ENCODE measurements at places on chromosomes 5 and 9.

- DNase-seq, result no peak
These were observed 87.6 kb downstream of the UGCG start for GRCh38 chr9:111984086-111984802.

GRCh38 chr5:98839469-98840383, 66.3 kb downstream of the RGMB start:
- peak; percentile 6 for DNase-seq

- DNase-seq, result no peak
These were observed 3.8 kb downstream of the P4HA2 start for GRCh38 chr5:132223861-132224260.

DNA sequence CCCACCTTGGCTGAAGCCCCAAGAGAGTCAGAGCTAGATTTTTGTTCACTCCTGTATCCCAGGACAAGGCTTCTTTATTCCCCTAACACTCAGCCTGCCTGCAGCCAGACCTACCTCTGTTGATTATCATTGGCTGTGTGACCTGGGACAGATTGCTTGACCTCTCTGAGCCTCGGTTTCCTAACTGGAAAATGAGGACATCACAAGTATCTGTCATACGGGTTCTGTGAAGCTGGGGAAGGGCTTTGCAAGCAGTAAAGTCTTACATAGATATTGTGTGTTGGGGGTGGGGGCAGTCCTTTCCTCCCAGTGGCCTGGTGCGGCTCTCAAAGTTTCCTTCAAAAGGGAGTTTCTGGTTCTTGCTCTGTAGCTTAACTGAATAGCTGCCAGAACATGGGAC, 2.5 kb upstream of the NEK6 start:
- no peak for DNase-seq

- DNase-seq, result no peak
These were observed 100.7 kb downstream of the RAB3C start for GRCh38 chr5:58683567-58683966.

DNA sequence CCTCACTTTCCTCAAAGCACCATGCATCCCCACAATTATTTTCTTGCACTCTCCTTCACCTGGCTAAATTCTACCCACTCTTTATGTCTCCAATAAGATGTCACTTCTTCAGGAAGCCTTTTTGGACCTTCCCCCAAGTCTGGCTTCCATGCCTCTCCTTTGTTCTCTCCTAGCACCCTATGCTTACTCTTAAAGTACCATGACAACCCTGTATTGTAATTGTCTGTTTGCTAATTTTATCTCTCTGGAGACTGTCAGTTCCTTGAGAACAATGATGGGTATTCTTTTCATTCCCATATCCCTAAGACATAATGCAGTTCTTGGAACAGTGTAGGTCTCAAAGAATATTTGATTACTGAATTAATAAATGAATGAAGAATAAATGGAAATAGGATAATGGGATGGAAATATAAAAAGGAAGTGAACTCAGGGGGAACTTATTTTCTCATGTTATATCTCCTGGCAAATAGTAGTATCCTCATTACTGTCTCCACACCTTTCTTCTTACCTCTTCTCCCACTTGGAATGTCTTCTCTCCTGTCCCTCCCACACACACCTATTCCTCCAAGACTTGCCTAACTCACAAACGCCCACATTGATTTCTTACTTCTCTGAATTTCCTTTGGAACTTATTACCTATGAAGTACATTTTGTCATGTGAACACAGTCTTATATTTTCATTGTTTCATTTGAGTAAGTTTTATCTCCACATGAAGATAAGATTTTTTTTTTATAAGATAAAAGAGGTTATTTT, 499.1 kb downstream of the NFIB start:
- DNase-seq, result no peak

DNA sequence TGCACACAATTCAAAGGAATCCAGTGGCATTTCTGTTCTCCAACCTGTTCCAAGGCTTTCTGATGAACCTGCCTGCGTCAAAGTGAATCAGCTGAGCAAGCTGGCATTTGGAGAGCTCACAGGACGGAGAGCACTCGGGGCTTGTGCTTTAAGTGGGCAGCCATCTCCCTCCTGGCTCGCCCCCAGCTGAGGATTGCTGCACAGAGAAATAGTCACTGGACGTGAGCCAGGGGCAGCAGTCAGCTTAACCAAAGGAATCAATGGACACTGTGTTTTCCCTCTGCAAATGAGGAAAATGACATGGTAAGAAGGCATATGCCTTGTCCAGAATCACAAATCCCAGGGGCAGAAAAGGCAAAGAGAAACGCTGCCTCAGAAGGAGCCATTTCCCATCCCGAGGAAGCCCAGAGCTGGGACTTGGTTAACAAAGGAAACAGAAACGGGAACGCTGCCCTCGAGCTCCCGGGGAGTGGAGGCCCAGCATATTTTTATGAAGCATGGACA, 299.4 kb downstream of the ZSWIM6 start:
- DNase-seq, result no peak

DNA sequence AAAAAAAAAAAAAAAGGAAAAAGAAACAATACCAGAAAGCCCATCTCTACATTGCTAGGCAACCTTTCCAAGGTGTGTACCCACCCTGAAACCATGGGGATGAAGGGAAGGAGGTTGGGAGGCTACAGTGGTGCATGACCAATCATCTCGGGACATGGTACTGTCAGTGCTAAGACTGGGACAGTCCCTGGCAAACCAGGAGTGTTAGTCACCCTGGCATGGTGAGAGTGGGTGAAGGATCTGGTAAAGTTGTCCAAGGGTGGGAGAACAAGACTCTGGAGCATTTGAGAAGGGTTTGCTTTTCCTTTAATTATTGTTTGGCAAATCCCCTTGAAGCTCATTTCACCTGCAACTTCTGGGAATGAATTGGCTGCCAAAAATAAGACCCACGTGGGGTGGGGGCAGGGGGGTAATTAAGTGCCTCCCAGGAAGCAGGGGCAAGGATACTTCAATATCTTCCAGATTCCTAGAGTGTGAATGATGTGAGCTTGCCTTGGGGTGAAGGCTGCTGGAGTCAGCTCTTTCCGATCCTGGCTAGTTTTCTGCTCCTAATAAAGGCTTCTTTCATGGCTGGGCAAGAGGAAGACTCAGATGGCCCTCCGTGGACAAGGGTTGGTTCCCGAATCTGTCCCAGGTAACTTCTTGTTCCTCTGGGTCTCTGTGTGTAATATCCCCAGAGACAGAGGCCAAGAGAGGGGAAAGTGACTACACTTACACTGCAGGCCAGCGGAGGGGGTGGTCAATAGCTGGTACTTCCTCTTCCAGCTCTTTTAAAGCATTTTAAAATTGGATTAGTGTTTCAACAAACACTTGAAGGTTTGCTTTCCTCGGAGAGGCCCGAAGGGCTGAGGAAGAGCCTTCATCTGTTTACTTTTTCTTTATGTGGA, 61.6 kb upstream of the SPRY4 start:
- no peak for DNase-seq

- DNase-seq, result no peak
These were observed 222.7 kb downstream of the DCP2 start for GRCh38 chr5:113199122-113199905.

- DNase-seq, result no peak
These were observed 280.3 kb upstream of the CDH9 start for GRCh38 chr5:27318701-27319100.

- DNase-seq, result no peak
These were observed 355.3 kb downstream of the BNC2 start for GRCh38 chr9:16515207-16515606.

All from activated naive CD8-positive, alpha-beta T cell treated with anti-CD3 and anti-CD28 coated beads, Interleukin-2, amount 50 U/mL, for 24 hours (primary cell).